ENCODE measurements at places on chromosomes 5 and 9.
A peak's percentile ranks its signal among the peaks of the same experiment; 100 is the strongest.

GRCh38 chr9:134291452-134291881 is 34.8 kb upstream of the RXRA start:
- DNase-seq, result no peak

GRCh38 chr9:101409079-101409477 is 10.4 kb downstream of the ZNF189 start:
- no peak for DNase-seq

- no peak for DNase-seq
Measured at GRCh38 chr9:112472996-112473395, 13.6 kb upstream of the KIAA1958 start.

DNA sequence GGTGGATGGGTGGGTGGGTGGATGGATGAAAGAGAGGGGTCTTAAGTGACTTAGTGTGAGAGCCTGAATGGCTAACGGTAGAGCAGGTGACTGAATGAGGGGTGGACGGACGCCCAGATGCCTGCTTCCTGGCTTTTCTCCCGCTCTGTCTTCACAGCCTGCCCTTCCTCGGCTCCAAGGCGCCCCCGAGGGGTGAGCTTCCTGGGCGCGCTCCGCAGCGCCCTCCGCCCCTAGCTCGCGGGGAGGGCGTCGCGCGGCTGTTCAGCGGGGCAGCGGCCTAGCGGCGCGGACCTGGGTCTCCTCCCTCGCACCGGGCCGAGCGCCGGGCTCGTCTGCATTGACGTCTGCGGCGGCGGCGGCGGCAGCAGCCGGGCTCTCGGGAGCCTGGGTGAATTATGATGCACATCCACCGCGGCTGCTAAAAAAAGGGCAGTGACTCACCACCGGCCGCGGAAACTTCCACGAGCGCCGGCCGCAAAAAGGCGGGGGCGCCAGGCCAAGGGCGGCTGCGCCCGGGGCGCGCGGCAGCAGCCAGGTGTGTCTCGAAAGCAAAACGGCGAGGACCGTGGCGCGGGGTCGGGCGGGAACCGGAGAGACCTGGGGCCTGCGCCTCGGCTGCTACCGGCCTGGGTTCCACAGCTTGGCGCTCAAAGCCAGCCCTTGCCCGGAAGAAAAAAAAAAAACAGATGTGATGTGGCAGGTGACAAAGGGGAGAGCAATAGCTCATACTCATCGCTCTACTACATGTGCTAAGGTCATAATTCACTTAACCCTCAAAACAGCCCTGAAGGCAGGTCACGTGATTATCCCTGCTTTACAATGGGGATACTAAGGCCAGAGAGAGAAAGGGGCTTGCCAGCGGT is 143.0 kb upstream of the ADRA1B start:
- peak; percentile 74 for DNase-seq

DNA sequence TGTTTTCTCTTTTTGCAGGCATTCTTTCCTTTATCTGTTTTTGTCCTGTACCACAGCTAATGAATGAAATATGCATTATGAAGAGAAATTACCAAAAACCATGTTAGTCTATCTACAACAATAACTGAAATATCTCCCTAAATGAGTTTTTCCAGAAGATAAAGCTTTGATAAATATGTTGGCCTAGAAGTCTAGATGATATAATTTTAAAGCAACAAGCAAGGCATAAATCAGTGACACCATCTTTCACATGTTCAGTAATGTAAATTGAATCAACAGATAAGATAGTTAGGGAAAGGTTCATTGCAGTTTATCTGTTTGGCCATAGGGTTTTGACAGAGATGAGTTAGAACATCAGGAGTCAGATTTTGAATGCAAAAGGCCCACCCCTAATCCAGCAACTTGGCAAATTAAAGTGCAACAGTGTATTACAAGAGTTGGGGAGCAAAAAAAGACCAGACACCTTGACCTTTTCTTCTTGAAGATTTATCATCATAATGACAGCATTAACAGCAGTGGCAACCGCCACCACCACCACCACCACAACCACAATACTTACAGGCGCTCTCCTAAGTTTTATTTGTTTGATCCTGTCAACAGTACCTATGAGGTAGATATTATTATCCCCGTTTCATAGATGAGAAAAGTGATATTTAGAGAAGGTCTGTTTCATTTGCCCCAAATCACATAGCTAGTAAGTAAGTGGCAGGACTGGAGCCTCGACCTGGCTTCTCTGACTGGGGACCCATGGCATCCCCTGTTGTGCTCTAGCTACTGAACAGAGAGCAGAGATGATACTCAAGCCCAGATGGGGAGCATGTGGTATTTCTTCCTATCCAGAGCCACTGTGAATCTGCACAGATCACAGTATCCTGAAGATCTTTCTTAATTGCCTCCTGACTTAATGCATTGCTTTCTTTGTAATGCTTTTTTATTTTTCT is 122.8 kb upstream of the DHFR start:
- no peak for DNase-seq

GRCh38 chr9:30932226-30932625 is 1452.2 kb upstream of the ACO1 start:
- DNase-seq, result no peak

GRCh38 chr5:56148453-56148971 is 84.6 kb downstream of the ANKRD55 start:
- peak; percentile 82 for DNase-seq

- no peak for DNase-seq
Measured at GRCh38 chr9:7984692-7985091, 185.1 kb upstream of the DMAC1 start.

GRCh38 chr9:83274787-83275186 is 211.8 kb upstream of the RASEF start:
- DNase-seq, result no peak

DNA sequence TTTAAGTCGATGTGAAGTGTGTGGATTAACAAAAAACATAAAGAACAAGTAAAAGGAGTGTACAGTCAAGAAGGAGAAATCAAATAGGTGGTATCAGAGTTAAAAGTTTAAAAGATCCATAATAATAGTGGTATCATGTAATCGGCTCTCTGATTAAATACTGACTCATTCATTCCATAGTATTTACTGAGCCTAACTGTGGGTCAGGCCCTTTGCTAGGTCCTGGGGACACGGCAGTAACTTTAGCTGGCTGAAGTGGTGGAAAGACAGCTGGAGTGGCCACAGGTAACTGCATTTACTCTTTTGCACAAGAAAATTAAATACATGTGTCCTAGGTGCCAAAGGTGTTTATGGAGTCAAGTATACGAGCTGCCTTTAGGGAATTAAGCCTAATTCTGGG is 124.0 kb downstream of the GNAQ start:
- DNase-seq, result no peak

DNA sequence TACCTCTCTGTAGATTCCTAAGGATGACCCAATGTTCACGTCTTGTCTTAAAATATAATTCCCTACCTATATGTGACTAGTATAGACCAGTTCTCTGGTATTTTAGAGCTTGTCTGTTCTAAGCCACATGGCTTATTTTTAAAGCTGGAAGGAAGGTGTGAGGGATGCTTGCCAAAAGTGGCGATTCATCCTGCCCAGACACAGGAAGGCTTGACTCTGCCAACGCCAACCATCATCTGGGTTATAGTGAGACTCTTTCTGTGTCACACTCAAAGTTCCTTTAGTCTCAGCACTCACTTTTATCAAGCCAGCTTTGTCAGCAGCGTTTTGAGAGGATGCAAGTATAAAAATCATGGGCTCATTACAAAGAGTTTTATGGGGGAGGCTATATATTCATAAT is 500.0 kb downstream of the PTPRD start:
- no peak for DNase-seq

- no peak for DNase-seq
Measured at GRCh38 chr9:116713271-116713670, 26.2 kb downstream of the TRIM32 start.

DNA sequence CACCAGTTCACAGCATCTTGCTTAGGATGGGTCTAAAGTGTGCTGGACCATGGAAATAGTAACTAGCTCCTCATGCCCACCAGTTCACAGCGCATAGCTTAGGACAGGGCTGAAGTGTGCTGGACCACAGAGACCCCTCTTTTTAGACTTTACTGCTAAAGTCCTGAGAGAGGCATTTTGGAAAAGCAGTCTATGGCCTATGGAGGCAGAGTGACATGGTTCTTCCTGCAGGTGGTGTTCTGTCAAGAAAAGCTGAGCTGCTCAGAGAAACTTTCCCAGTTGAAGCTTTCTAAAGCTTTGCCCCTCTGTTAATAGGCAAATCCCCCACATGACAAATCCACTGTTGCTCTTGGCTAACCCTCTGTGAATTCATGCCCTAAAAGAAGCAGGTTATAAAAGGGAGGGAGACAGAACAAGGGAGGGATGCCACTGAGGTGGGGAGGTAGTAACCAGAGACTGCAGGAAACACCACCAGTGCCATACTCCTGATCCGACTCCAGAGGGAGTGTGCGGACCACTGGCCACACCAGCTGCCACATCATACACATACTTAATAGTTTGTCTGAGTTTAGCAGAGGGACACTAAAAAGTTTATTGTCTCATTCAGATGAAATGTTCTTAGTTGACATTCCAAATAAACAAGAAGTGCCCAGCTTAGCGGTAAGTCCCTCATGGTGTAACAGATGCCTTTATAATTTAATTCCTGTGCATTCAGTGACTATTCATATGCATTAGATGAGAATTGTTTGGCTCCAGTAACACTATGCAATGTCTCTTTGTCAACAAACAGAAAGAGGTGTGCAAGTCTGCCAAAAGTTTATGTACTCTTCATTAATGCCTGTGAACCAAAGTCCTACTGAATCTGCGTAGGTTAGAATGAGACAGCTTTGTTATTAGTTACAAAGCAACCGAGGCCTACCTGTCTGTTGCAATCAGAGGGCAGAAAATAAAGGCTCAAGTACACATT is 236.2 kb upstream of the NFIL3 start:
- DNase-seq, result peak; percentile 32

GRCh38 chr9:31490551-31491106 is 893.8 kb upstream of the ACO1 start:
- no peak for DNase-seq

DNA sequence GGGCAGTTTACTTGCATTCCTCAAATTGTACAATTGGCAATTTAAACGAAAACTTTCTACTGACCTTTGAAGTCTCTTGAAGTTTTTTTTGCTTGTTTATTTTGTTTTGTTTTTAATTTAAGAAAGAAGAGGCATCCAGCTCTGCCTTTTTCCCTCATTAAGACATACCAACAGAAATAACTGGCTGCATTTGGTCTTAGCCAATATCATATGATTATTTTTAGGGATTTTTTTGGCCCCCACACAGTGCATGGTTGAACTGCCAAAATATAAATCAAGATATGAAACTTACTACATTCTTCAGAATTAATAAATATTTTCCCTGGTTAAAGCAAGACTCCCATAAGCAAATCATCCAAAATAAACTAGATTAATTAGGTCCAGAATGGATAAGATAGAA is 79.4 kb downstream of the ALDH1A1 start:
- DNase-seq, result no peak

DNA sequence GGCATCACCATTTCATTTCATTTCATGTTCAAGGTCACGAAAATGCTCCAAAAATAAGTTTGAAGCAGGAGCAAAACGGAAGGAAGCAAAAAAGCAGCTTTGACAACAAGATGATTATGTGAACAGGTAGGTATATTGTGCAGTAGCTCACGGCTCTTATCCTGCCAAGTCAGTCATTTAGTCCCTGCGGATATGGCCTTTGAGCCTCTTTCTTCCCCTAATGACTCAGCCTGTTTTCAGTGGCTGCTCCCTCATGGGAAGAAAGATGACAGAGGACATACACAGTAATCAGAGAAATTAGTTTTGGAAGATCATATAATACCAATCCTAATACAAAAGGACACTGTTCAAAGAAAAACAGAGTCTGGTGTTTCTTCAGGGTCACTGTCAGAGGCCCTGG is 155.8 kb upstream of the GRAMD2B start:
- no peak for DNase-seq

DNA sequence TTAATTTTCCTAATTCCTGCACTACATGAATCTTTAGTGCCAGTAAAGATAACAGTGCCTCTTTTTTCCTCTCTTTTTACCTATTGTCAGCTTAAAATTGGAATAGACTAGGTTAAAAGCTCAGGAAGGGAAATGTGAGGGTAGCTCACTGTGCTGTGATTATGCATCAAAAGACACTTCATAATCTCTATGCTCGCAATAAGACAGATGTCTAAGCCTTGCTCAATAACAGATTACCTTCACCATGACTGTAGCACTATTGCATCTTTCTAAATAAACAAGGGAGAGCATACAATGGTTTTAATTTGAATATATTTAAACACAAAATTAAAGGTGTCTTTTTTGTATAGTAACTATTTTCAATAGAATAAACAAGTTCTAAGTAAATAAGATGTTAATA is 130.1 kb downstream of the FBN2 start:
- no peak for DNase-seq

DNA sequence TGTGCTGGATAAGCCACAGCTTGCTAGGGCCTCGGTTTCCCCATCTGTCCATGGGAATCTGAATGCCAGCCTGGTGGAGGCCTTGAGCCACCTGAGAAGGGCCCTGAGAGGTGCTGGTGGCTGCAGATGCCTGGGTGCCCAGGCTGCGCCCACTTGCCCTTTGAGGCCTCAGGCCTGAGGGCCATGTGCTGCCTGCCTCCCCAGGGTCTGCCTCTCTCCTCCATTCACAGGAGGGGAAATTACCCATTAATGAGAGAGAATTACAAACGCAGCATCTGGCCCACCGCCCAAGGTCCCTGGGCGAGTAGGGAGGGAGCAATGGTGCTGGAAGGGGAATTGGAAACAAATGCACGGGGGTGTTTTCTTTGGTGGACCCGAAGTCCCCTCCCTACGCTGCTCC is 59.6 kb downstream of the BARX1 start:
- DNase-seq, result no peak

GRCh38 chr5:153489611-153490010 is 859 bp upstream of the GRIA1 start:
- no peak for DNase-seq

GRCh38 chr9:91746904-91747303 is 203.1 kb downstream of the ROR2 start:
- no peak for DNase-seq

GRCh38 chr9:116276651-116277121 is 123.1 kb downstream of the PAPPA start:
- DNase-seq, result peak; percentile 60

DNA sequence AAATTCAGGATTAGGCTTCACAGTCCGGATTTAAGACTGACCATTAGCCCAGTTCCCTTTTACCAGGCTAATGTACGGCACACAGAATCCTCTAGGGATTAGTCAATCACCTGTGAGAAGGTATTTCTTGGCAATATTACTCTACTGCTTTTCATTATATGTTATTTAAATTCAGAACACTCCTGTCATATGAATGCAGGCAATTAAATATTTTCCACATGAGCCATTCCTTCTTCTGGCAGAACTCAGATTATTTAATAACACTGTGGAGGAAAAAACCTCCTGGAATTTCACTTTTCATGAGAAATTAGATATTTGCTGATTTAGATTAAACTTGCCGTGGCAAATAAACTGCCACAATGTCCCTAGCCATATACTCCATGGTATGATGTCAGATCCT is 1357.5 kb upstream of the C9orf72 start:
- no peak for DNase-seq

GRCh38 chr5:17828681-17829080 is 194.4 kb downstream of the TAF11L14 start:
- no peak for DNase-seq

DNA sequence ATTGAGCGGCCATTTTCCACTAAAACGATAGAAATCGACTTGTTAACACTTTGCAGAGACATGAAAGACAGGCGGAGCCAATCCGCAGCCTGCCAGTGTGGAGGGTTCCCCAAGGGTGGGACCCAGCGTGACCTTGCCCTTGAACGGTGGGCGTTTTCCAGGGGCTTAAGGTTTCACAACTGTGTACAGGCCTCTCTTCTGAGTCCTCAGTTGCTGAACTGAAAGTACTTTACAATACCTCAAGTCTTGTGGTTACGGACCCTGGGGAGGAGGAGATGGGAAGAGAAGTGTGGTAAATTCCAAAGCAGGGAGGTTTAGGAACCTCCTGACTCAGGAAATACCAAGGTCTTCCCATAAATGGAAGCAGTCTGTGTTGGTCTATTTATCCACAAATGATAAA is 68.2 kb upstream of the CKMT2 start:
- DNase-seq, result no peak
